BJ (cell line): ENCODE measurements at places on chromosomes 6 and 20.

GRCh38 chr20:36821964-36822437 is 48.4 kb upstream of the DSN1 start:
- DNase-seq = peak; percentile 19

GRCh38 chr6:31597006-31597405 is 4.2 kb upstream of the NCR3 start:
- DNase-seq = no peak

- no peak for DNase-seq
These were observed 23.4 kb downstream of the SRPK1 start for GRCh38 chr6:35897486-35897885.

DNA sequence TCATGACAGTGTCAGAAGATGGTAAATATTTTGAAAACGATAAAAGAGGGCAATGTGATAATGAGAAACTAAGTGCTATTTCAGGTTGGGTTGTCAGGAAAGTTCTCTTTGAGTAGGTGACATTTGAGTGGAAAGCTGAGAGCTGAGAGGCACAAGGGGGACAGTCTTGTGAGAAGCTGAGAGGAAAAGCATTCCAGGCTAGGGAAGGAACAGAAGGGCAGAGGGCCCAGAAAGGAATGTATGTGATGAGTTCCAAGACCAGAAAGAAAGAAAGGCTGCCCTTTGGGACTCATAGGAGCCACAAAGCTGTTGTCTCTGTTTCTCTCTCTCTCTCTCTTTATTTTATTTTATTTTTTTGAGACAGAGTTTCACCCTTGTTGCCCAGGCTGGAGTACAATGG is 7.6 kb upstream of the RNF182 start:
- no peak for DNase-seq

DNA sequence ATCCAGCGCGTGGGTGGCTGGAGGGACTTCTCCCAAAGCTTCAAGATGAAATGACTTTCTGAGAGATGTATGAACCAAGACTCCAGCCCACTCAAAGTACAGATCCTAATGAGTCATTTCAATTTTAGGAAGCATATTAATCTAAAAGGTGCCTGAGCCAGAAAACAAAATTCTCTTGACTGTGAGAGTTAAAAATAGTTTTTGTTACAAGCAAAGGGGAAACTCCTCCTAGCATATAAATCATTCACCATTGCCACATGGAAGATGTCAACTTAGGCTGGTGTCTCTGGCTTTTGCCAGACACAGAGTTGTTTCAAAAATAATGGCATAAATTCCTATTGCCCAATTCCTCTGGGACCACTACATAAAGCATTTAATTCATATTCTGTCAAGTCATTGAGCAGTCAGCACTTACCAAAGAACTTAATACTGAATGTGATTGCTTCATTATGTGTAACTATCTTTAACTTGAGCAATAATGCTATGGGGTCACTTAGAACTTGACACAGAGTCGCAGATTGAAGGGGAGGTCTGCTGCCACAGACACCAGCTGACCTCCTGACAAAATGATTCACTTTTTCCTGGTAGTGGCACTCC is 280.6 kb downstream of the SLC35F1 start:
- no peak for DNase-seq

DNA sequence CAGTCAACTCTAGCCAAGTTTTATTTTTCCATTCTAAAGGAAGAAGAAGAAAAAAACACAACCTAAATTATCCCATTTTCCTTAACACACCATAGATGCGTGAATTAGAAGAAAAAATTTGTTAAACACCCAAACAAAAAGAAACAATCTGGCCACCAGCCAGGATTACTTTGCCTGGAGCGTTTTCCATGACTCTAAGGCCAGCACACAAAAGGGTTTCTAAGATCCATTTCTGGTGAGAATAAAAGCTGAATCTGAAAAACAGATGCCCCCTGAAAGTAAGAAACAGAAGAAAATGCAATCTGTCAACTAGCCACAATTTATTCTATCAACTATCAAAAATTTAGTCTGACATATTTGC is 267.2 kb upstream of the SULF2 start:
- peak; percentile 40 for DNase-seq

- no peak for DNase-seq
These were observed 5.6 kb upstream of the METTL24 start for GRCh38 chr6:110363748-110364147.

DNA sequence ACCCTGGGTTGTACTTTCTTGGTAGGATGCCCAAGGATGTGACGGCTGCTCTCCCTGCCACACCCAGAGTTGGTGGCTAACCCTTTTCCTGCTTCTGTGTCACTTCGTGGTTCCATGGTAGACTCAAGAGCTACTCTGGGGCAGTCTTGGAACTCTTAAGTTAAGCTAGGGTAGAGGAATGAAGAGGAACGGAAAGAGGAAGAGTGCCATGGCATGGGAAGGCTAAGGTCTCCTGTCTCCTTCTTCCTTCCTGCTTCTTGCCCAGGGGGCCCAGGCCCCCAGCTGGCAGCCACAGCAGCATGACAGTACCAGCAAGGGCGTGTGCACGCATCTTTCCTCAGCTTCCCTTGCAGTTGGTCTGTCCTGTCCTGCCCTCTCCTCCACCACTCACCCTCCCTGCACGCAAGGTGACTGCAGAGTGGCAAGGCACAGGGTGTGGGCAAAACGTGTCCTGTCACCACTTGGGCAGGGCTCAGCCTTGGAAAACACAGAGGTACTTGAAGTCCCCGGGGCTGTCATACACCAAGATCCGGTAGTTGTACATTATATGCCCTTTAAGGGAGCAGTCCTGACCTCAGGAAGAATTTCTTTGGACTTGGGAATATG is 39.8 kb upstream of the TGM3 start:
- DNase-seq = no peak

GRCh38 chr20:33239418-33239817 is 3.6 kb downstream of the BPIFA1 start:
- DNase-seq = no peak

- DNase-seq = no peak
These were observed 167.9 kb downstream of the ZDHHC14 start for GRCh38 chr6:157548635-157549467.

DNA sequence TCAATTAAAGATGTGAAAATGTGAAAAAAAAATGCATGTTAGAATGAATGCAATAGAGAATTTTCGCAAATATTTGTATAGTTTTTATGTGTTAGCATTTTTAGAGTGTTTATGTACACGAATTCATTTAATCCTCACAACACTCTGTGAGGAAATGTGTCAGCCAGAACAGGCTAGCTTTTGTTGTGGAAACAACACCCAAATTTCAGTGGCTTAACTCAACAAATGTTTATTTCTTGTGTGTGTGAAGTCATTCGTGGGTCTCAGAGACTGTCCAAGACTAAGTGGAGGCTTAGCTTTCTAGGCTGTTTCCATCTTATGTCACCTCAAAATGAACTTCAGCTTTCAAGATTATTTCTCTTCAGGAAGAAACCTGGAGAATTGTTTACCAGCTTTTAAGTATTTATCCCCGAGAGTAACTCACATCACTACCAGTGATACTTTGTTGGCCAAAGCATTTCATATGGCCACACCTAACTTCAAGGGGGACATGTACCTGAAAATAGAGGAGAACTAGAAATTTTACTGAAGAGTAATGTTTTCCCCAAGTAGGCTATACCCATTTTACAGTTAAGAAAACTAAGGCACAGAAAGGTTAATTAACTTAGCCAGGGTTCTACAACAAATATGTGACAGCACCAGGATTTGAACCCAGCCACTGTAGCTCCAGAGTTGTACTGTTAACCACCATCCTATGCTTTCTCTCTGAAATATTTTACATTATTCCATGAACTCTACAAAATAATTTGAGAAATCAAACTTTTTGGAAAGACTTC is 306.1 kb downstream of the QKI start:
- no peak for DNase-seq

GRCh38 chr6:70292193-70292592 is 10.7 kb downstream of the COL9A1 start:
- DNase-seq = no peak
